ENCODE measurements at places on chromosomes 11 and 22. TPM values are rescaled to one million over a fixed set of nuclear protein-coding genes. Genes with fewer than 3 reads are reported as not detected.

Gene HTR3A
- total RNA-seq, result not detected

DNA sequence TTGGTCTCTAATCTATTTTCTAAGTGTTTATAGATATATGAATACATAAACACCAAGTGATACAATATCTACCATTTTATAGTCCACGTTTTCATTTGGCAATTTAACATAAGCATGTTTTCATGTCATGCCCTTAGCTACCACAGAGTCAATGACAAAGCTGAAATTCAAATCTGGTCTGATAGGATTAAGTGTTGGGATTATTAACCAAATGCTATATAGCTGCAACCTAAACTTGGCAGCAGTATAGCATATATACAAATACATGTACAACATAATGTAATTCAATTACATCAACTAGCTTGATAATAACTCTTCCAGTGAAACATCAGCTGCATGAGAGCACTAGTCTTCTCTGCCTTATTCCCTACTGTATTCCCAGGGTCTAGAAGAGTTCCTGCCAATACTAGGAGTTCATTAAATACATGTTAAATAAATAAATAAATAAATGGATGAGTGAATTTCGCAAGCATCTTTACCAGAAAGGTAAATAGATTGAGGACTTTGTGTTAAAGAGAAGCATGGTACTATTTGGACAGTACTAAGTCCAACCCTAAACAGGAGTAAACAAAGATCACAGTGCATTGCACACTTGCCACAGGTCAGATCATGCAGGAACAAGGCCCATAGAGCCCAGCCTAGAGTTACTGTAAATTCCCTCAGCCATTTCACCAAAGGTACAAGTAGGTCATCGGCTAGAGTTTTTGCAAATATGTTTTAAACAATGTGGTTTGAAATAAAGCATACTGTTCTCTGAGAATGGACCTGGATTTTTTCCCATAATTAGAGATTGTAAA is 12.8 kb downstream of the SAA4 start:
- H3K4me3 ChIP-seq, result no peak overlapping the region
- no peaks in the 10 kb centered on the region for H3K27me3 ChIP-seq
- H3K36me3 ChIP-seq, result no peaks in the 10 kb centered on the region
- no peaks in the 10 kb centered on the region for H3K4me1 ChIP-seq
- no peak overlapping the region for H3K27ac ChIP-seq

Gene MS4A10
- total RNA-seq, result not detected

DNA sequence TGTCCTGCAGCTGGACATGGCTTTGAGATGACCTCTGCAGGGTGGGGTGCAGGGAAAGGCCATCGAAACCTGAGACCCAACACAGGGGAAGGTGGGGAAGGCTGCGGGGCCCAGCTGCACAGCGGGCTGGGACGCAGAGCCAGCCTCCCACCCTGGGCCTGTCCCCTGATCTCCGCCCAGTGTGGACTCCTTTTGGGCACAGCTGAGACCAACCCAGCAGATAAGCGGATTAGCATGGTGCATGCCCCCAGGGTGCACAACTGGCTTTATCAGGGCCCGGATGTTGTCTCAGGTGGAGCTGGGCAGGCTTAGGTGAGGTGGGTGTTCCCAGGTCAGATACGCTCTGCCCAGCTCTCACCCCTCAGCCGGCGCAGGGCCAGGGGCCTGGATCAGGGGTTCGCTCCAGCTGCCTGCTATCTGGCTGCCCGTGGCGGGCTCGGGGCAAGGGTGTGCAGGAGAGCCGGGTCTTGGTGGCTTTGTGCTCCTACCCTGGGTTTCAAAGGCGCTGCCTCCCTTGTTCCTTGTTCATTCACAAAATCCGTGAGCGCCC is 28.1 kb upstream of the MUC5AC start:
- no peaks in the 10 kb centered on the region for H3K4me1 ChIP-seq
- H3K27ac ChIP-seq, result no peak overlapping the region
- DNase-seq, result no peak
- peaks cover 17% of the 10 kb centered on the region for H3K27me3 ChIP-seq

GRCh38 chr11:16788141-16789062 is 50.0 kb downstream of the C11orf58 start:
- peaks cover 60% of the 10 kb centered on the region for H3K4me1 ChIP-seq
- H3K36me3 ChIP-seq, result peaks cover 17% of the 10 kb centered on the region
- H3K27me3 ChIP-seq, result no peaks in the 10 kb centered on the region
- no peak overlapping the region for H3K4me3 ChIP-seq

Gene ALDH3B2
- total RNA-seq, result 0.65 TPM

DNA sequence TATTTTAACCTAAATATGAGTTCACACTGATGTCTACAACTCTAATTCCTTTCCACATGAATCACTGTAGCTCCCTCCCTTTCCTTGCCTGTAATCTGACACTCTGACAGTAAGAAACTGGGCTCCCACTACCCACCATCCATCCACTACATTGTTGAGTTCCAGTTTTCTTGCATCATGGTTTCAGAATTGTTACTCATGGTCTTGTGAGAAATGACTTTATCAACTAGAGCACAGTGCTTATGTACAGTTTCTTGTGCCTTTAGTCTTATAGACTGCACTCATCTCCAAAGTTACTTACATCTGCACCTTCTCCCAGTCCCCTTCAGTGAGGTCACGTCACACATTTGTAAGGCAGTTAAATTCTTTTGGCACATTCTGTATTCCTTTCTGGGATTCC is 78.6 kb downstream of the RTL6 start:
- no peak overlapping the region for H3K4me3 ChIP-seq
- H3K27me3 ChIP-seq, result peaks cover 7% of the 10 kb centered on the region
- H3K27ac ChIP-seq, result no peak overlapping the region
- no peaks in the 10 kb centered on the region for H3K36me3 ChIP-seq
